Ascending aorta (tissue), 2 donors: ENCODE measurements at places on chromosomes 16 and 17.

DNA sequence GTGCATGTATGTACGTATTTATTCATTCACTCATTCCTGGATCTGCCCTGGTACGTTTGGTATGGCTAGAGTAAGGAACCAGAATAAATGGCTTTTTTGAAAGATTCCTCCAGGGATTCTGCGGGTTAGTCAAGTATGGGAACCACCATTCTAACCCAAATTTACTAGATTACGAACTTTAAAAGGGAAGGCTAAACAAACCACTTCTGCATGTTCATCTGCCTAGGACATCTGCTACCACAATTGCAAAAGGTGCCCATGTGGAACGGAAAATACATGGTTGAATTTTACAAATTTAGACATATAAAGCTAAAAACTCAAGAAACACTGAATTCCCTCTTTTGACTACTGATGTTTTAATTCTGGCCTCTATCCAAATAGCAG is 22.1 kb downstream of the CYTH1 start:
- DNase-seq: no peak

DNA sequence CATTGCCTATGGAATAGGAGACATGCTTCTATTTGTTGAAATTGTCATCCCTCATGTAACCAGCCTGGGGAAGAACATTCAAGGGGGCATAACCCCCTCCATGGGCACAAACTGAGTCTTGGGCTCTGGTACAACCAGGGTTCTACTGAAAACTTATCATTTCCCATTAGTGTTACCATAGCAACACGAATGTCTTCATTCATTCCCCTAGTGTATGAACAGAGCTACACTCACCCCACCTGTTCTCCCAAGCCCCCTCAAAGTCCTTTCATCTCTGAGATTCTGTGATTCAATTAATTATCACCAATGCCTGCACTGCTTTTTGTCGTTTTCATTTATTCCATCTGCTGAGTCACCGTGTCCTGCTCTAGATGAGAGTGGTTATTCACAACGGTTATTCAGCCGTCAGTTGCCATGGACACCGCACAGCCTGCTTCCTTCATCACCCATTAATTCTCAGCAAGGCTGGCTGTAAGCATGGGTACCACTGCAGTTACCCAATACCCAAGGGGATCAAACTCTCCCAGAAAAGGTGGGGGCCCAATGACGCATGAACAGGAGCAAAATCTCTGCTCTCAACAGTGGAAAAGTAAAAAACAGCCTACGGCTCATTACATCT is 1.6 kb upstream of the GAST start:
- DNase-seq: no peak

- no peak for DNase-seq
These were observed 15.3 kb downstream of the ZC3H7A start for GRCh38 chr16:11781773-11782172.

DNA sequence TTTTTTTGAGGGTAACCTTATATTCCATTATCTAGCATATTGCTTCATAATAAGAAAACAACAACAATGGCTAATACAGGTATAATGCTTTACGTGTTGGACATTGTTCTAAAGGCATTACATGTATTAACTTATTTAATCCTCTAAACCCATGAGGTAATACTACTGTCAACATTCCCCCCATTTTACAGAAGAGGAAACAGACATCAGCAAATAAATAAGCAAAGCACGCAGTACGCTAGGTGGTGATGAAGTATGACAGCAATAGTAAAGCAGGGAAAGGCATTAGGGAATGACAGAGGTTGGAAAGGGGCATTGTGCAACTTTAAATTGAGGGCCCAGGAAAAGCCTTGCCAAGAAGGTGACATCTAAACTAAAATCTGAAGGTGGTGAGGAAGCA is 4.6 kb downstream of the ANKRD40 start:
- DNase-seq: no peak

- DNase-seq: no peak
These were observed 623 bp downstream of the MBTPS1 start for GRCh38 chr16:84115919-84116719.

GRCh38 chr17:48600244-48601098 is 4.3 kb downstream of the HOXB6 start:
- DNase-seq: no peak

GRCh38 chr16:52546291-52547003 is 496 bp downstream of the TOX3 start:
- DNase-seq: no peak

DNA sequence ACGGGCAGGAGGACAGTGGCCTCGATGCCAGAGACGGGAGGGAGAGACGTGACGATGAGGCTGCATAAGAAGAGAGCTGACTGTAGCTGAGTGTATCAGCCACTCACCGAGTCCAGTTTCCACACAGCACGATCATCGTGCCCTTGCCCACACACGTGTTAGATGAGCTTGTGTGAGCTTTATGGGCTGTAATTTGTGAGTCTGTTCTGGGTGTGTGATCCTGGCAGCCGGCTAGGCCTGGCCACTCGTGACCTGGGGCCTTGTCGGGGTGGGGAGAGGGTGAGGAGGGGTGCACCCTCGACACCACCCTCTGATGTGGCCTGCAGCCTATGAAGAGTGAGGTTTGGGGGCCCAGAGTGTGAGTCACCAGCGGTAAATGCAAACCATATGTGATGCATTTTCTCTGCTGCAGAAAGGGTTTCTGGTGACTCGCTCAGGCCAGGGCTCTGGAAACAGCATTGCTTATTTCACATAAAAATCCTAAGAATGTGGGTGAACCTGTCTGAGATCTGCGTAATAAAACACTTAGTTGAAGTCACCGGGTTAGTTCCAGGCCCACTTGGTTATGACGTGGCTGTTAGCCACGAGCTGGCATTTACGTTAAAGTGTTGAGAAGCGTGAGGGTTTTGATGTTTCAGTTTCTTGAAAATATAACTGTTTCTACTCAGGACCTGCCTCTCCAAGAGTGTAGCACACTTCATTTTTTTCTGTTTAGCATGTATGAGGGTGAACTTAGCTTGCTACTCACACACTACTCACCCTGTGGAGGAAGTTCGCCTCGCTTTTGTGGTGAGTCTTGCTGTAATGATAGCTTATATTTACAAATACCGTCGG is 4.2 kb downstream of the METRNL start:
- no peak for DNase-seq

DNA sequence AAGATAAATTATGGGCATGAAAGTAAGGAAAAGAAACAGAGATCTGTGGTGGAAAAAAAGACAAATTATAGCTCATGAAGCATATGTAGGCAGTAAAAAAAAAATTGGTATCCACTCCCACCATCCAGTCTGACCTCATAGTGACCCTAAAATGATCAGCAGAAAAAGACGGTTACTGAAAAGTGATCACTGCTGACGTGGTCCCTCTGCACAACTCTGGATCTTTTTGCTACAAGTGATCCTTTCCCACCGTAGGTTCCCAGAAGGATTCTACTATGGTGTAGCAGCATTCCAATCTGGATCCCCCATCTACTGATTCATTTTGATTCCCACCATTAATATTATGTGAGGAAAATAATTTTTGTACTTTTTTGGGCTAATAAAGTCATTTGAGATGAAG is 10.9 kb upstream of the CHST6 start:
- no peak for DNase-seq

DNA sequence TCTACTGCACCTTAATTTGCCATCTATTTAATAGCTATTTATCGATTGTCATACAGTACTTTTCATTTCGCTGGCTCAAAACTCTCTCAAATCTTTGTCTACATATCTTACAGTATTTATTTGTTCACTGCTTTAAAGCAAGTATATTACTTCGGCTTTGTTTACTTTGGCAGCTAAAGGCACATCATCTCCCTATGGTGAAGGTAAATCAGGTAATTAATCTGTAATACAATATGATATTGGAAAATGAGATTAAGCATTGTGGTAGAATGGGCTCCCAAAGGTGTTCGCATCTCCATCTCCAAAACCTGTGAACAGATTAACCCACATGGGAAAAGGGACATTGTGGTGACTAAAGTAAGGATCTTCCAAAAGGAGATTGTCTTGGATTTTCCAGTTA is 6.5 kb downstream of the TMEM170A start:
- DNase-seq: no peak

DNA sequence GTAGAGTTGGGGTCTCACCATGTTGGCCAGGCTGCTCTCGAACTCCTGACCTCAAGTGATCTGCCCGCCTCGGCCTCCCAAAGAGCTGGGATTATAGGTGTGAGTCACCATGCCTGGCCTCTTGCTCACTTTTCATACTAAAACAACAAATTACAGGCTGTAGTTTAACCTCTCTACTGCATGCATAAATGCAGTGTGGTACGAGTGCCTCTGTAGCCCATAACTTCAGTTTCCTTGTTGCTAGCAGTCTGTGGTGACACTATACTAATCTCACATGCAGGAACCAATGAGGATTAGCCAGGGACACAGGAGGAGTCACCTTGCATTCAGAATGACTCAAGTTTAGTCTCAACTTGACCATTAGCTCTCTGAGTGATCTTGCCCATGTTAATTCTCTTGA is 20.1 kb downstream of the HMOX2 start:
- no peak for DNase-seq

DNA sequence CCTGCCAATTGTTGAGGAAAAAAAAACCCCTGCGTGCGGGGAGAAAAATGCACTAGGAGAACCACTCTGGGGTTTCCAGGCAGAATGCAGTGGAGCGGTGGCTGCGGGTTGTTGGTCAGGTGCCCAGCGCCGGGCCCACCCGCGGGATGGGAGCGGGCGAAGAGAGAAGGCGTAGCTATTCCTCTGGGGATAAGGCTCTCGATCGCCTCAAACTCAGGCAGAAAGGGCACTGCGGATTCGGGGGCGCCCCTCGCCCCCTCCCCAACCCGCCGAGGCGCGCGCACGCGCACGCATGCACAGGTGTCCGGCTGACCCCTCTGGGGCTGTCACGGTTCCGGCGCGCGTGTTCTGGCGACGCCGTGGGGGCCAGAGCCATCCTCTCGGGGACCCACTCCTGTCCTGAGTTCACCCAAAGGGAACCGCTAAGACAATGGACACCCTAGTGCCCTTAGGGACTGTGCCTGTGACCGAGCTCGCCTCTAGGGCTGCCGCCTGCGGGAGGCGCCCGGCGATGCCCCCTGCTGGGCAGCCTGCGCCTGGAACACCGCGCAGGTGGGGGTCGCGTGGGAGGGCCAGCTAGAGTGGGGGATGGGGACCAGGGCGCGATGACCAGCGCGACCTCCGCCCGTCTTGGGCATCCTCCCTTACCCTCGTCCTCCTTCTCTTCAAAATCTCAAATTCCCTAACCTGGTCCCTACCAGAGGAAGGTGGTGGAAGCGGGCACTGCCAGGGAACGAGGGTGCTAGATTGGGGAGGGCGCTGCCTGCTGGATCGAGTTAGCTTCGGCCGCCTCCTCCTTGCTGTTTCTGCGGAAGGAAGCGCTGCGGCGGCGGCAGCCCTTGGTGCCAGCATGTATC is 14.4 kb upstream of the CBX8 start:
- no peak for DNase-seq

DNA sequence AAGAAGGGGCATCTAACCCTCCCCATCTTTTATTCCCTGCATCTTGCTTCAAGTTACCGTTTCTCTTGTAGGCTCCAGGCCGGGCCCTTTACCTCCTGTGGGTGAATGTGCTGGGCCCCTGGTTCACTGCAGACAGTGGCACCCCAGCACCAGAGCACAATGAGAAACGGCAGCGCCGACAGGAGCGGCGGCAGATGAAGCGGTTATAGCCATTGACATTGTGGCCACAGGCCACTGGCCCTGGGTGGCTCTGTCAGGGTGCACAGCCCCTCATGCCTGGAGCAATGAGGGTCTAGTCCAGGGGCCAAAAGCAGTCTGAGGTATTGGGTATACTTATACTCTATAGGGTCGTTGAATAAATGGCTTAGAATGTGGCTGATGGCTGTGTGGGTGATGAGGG is 2.0 kb downstream of the TMEM208 start:
- DNase-seq: no peak

- DNase-seq: no peak
These were observed 1.5 kb upstream of the FAAP100 start for GRCh38 chr17:81553616-81554181.

- no peak for DNase-seq
These were observed 11.8 kb upstream of the TEKT1 start for GRCh38 chr17:6843241-6843880.

GRCh38 chr16:83308414-83308813 is 499.4 kb upstream of the HSBP1 start:
- no peak for DNase-seq

DNA sequence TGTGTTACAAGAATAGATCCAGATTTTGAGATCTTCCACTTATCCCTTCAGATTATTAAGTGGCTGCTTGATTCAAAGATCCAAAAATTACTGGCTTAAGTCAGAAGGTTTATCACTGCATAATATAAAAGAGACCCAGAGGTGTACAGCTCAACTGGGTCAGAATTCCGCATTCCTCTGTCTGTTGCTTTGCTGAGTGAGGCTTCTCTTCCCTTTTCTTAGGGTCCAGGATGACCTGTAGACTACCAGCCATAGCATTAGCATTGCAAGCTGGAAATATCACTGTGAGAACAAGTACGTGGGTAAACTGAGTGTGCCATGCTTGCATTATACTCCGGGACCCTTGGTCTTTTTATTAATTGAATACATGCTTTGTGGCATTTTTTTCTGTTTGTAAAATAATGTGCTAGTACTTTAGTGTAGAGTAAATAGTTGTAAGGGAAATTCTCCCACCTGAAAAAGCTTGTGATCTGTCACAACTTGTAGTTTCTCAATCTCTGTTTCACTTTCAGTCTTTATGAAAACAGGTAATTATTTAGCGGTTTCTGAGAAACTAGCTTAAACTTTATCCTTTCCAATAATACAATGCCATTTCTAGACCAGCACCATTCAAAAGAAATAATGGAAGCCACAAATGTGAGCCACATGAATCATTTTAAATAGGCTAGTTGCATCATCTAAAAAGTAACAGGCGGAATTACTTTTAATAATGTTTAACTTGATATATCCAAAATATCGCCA is 61.6 kb downstream of the TNRC6C start:
- no peak for DNase-seq

GRCh38 chr16:17305694-17306093 is 165.1 kb downstream of the XYLT1 start:
- DNase-seq: no peak

GRCh38 chr17:38571833-38572668 is 33.7 kb downstream of the SRCIN1 start:
- DNase-seq: no peak

DNA sequence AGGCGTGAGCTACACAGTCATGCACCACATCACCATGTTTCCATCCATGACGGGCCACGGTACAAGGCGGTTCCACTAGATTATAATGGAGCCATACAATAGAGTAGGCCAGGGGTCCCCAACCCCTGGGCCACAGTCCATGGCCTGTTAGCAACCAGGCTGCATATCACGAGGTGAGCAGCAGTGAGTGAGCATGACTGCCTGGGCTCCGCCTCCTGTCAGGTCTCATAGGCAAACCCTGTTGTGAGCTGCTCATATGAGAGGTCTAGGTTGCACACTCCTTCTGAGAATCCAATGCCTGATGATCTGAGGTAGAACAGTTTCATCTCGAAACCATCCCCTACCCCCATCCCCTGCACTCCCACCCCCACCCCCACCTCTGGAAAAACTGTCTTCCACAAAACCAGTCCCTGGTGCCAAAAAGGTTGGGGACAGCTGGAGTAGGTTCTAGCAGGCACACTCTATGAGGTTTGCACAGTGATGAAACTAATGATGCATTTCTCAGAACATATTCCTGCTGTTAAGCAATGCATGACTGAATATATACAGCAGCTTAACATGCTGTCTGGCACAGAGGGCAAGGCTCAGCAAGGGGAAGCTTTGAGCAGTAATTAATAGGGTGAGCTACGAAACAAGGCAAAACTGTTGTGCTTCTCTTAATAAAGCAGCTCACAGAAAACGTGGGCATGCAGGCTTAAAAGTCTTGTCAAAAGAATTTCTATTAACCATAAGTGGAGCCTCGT is 108.0 kb downstream of the VPS53 start:
- no peak for DNase-seq
